Activated T-helper 2 cell treated with anti-CD3 and anti-CD28 coated beads, Interferon-gamma antibody, Interleukin-2, Interleukin-4, amounts not matched to agents 10 μg/mL and 5 μg/mL and 100 μg/mL, durations not matched to agents 14 hours and 24 hours and 36 hours (primary cell): ENCODE measurements at places on chromosomes 7 and 10. TPM values are rescaled to one million over a fixed set of nuclear protein-coding genes. Genes with fewer than 3 reads are reported as not detected.

ZNF775 gene
- 4.5 and 5.5 TPM in 2 replicates for total RNA-seq

SLC16A9 gene
- total RNA-seq = 1.9 and 2.1 TPM in 2 replicates

FOXL3 gene
- total RNA-seq = not detected in 2 replicates

TPST1 gene
- total RNA-seq = 1.3 and 1.6 TPM in 2 replicates

SPDYE8 gene
- not detected in 2 replicates for total RNA-seq

MLXIPL gene
- total RNA-seq = not detected in 2 replicates

ATOH7 gene
- total RNA-seq = not detected in 2 replicates

RBP4 gene
- total RNA-seq = not detected in 2 replicates

CDK14 gene
- 2.1 and 2.2 TPM in 2 replicates for total RNA-seq

ANKRD7 gene
- not detected in 2 replicates for total RNA-seq

CNPY1 gene
- not detected in 2 replicates for total RNA-seq

CDH23 gene
- 0.44 and 0.55 TPM in 2 replicates for total RNA-seq

OPN1SW gene
- total RNA-seq = not detected in 2 replicates

CYP26C1 gene
- total RNA-seq = 0.05 TPM in 1 of 2 replicates, not detected in the other

TCERG1L gene
- 0.07 and 0.11 TPM in 2 replicates for total RNA-seq

CYP2C18 gene
- total RNA-seq = 0.57 and 0.64 TPM in 2 replicates

KNDC1 gene
- total RNA-seq = 0.39 and 0.51 TPM in 2 replicates

PTPRN2 gene
- 1.1 and 1.3 TPM in 2 replicates for total RNA-seq

SPAG6 gene
- 0.14 and 0.62 TPM in 2 replicates for total RNA-seq

IFT22 gene
- total RNA-seq = 4.5 and 5.3 TPM in 2 replicates

THNSL1 gene
- total RNA-seq = 3.1 TPM in 2 replicates

SYCE1 gene
- 0.23 and 0.62 TPM in 2 replicates for total RNA-seq

PON3 gene
- total RNA-seq = 0.14 and 0.30 TPM in 2 replicates

CADPS2 gene
- total RNA-seq = not detected in 2 replicates

SRRM3 gene
- 0.11 and 0.23 TPM in 2 replicates for total RNA-seq

FAM25C gene
- total RNA-seq = not detected in 2 replicates

FZD8 gene
- 1.0 and 1.1 TPM in 2 replicates for total RNA-seq

TMEM178B gene
- 0.30 and 0.41 TPM in 2 replicates for total RNA-seq

HIBADH gene
- total RNA-seq = 23.1 and 27.9 TPM in 2 replicates

EGR2 gene
- 126 and 137 TPM in 2 replicates for total RNA-seq
